Thyroid gland (tissue), 4 donors: ENCODE measurements at places on chromosomes 4 and X. TPM values are rescaled to one million over a fixed set of nuclear protein-coding genes. Genes with fewer than 3 reads are reported as not detected.
A peak's percentile ranks its signal among the peaks of the same experiment; 100 is the strongest.

The SPANXN3 gene
- not detected for total RNA-seq

The CCDC120 gene
- total RNA-seq: 6.0 TPM

The RNF212 gene
- 6.7 TPM for total RNA-seq

The PLS3 gene
- total RNA-seq: 238 TPM

The TREX2 gene
- not detected for total RNA-seq

The TNIP3 gene
- not detected for total RNA-seq

The POLN gene
- 3.3 TPM for total RNA-seq

The CXorf49 gene
- total RNA-seq: not detected

GRCh38 chr4:90122355-90122748 is 4.8 kb upstream of the CCSER1 start:
- H3K27me3 ChIP-seq: no peaks in the 10 kb centered on the region
- no peaks in the 10 kb centered on the region for H3K4me1 ChIP-seq
- H3K4me3 ChIP-seq: no peak overlapping the region
- no peak for DNase-seq
- no peak overlapping the region for H3K27ac ChIP-seq
- H3K36me3 ChIP-seq: no peaks in the 10 kb centered on the region

DNA sequence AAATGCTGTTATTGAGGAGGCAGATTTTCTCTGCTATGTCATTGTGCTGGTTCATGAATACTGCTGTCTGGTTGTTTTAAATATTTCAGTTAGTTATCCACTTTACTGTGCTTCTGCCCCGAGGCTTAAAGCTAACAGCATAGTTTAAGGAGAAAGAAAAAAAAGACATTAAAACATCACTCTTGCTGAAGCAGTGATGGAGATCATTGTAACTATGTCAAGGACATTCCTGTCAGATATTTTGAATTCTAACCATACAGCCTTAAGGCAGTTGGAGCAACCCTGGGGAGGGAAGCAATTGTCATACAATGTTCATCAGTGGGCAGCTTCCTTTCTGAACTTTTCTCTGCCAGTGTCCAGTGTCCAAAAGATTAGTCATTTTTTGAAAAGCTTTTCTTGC is 199.0 kb upstream of the DDX53 start:
- no peak overlapping the region for H3K27ac ChIP-seq
- no peaks in the 10 kb centered on the region for H3K4me1 ChIP-seq
- DNase-seq: no peak
- no peak overlapping the region for H3K4me3 ChIP-seq
- no peaks in the 10 kb centered on the region for H3K27me3 ChIP-seq

DNA sequence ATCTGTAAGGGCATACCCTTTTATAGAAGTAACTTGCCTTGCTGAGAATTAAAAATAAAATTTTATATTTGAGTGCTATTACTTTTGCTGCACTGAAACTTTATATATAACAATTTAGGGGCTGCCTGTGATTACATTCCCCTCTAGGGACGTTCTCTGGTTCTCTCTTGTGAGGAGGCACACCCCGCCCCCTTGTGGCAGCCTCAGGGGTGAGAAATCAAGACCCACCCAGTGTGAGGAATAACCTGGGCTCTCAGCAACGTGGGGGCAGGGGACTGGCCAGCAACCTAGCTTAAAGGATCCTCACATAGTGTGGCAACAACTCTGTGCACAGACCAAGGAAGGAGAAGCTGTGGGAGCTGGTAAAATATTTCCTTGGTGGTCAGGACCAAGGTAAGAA is 43.7 kb downstream of the MAGEA9 start:
- no peak overlapping the region for H3K27ac ChIP-seq
- peak; percentile 51 for DNase-seq
- no peaks in the 10 kb centered on the region for H3K27me3 ChIP-seq
- H3K36me3 ChIP-seq: no peaks in the 10 kb centered on the region
- no peaks in the 10 kb centered on the region for H3K4me1 ChIP-seq

DNA sequence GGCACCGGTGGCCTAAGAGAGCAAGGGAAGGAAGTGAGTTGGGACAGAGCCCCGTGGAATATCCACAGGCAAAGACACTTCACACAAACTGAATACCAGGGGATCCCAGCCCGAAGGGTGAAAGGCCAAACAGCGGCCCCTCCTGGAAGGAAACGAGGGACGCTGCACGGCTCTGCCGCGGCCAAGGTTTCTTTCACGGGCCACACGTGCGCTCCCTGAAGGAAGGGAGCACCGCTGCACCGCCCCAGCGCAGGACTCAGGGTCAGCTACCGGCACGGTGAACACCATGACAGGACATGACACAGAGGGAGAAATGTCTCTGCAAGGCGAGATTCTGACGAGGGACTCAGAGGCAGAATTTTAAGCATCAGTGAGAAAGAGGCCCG is 31.5 kb upstream of the GTPBP6 start:
- H3K4me3 ChIP-seq: no peak overlapping the region
- H3K4me1 ChIP-seq: no peaks in the 10 kb centered on the region
- no peaks in the 10 kb centered on the region for H3K27me3 ChIP-seq

DNA sequence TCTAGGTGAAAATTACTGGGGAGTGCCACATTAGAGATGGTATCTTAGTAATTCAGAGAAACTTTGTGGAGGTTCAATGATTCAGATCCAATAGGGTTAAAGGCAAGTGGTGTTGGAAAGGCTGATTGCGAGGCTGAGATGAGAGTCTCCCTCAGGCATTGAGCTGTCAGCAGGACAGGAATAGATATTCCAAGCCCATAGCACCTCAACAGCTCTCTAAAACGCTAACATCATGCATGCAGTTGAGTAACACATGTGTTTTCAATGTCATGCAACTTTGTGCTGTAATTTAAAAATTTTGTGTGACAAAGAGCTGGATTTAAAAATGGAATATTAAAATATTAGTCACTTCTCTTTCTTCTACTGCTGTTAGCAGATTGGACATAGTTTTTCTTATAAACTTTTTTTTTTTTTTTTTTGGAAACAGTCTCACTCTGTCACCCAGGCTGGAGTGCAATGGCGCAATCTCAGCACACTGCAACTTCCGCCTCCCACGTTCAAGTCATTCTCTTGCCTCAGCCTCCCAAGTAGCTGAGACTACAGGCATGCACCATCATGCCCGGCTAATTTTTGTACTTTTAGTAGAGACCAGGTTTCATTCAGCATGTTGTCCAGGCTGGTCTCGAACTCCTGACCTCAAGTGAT is 173.5 kb upstream of the C1QTNF7 start:
- no peaks in the 10 kb centered on the region for H3K36me3 ChIP-seq
- DNase-seq: no peak
- no peak overlapping the region for H3K27ac ChIP-seq
- no peaks in the 10 kb centered on the region for H3K27me3 ChIP-seq
- H3K4me3 ChIP-seq: no peak overlapping the region

DNA sequence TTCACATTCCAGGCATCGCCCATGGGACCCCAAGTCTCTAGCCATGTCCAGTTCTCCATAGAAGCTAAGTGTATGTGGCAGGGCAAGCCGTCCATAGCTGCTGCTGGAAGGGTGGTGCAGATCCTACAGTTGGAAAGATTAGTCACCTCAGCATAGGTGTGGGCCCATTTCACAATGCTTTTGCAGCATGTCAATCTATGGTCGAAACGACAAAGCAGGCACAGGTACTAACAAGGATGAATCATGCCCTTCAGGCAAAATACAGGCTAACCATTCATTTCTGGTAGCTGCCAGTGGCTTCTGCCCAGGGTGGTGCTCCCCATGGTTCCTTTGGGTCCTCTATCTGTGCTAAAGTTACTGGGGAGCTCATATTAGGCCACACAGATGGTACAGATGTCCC is 225.2 kb downstream of the ADGRL3 start:
- no peak overlapping the region for H3K4me3 ChIP-seq
- DNase-seq: no peak
- H3K27me3 ChIP-seq: no peaks in the 10 kb centered on the region
- no peaks in the 10 kb centered on the region for H3K36me3 ChIP-seq
- H3K4me1 ChIP-seq: no peaks in the 10 kb centered on the region
- no peak overlapping the region for H3K27ac ChIP-seq

DNA sequence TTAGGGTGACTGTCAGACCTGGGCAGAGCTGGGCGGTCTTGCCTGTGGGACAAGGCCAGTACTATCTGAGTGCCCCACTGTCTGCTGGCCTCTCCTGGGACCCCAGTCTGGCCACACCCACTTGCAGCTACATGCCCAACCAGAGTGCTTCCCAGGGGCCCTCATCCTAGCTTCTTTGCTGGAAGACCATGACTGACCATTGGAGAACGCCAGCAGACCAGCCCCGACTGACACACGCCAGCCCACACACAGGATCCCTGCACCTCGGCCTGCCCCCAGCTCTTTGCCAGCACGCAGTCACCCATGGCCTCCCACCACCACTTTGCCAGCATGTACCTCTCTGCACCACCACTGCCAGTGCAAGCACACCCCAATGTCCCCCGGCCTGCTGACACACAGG is 585.7 kb downstream of the ZNF674 start:
- H3K27me3 ChIP-seq: no peaks in the 10 kb centered on the region
- H3K27ac ChIP-seq: no peak overlapping the region
- H3K4me1 ChIP-seq: no peaks in the 10 kb centered on the region

DNA sequence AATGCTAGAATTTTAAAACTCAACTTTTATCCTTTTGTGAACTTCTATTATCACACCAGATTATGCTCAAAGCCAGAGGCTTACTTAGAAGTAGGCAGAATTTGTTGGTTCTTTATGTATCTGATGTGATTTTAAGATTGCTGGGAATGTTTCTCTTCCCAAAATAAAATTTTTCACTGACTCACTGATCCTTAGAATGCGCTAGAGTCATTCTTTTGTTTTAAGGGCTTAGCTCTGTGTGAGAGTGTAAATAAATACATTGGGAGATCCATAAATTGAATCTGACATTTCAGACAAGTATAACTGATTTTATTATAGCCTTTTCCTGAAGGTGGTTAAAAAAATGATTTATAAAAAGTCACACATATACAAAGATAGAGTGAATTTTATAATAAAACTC is 101.3 kb downstream of the LARP1B start:
- H3K27me3 ChIP-seq: no peaks in the 10 kb centered on the region
- no peak for DNase-seq
- H3K36me3 ChIP-seq: no peaks in the 10 kb centered on the region
- no peak overlapping the region for H3K27ac ChIP-seq
- no peaks in the 10 kb centered on the region for H3K4me1 ChIP-seq

- no peaks in the 10 kb centered on the region for H3K27me3 ChIP-seq
- no peak for DNase-seq
- no peaks in the 10 kb centered on the region for H3K4me1 ChIP-seq
- no peak overlapping the region for H3K4me3 ChIP-seq
- no peaks in the 10 kb centered on the region for H3K36me3 ChIP-seq
Measured at GRCh38 chr4:184090571-184090970, 127.1 kb downstream of the ENPP6 start.

GRCh38 chr4:146063143-146063542 is 112.4 kb upstream of the LSM6 start:
- H3K4me3 ChIP-seq: no peak overlapping the region
- H3K36me3 ChIP-seq: no peaks in the 10 kb centered on the region
- no peaks in the 10 kb centered on the region for H3K27me3 ChIP-seq
- DNase-seq: no peak
- no peaks in the 10 kb centered on the region for H3K4me1 ChIP-seq

GRCh38 chr4:45578874-45579273 is 545.0 kb downstream of the GABRG1 start:
- H3K27ac ChIP-seq: no peak overlapping the region
- no peaks in the 10 kb centered on the region for H3K27me3 ChIP-seq
- H3K4me1 ChIP-seq: no peaks in the 10 kb centered on the region
- no peak overlapping the region for H3K4me3 ChIP-seq
- no peaks in the 10 kb centered on the region for H3K36me3 ChIP-seq

DNA sequence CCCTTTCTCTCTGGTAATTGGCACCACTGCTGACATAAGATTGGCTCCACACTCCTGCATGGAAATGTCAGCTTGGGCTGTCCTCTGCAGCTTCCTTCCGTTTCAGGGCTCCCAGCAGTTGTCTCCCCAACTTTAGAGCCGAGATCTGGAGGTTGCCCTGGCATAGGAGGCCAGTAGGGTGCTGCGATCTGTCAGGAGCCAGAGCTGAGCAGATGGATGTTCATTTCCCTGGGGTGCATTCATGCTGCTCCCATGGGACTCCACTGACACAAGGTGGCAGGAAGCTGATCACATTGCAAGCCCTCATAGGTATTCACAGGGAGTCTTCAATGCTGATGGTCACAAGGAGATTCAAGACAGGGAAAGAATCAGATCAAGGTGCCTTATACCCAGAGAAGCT is 116.6 kb upstream of the RAI2 start:
- no peaks in the 10 kb centered on the region for H3K36me3 ChIP-seq
- H3K4me3 ChIP-seq: no peak overlapping the region
- no peak for DNase-seq
- no peaks in the 10 kb centered on the region for H3K27me3 ChIP-seq
- H3K4me1 ChIP-seq: no peaks in the 10 kb centered on the region

GRCh38 chr4:169540774-169541173 is 71.6 kb downstream of the NEK1 start:
- H3K27me3 ChIP-seq: no peaks in the 10 kb centered on the region
- H3K4me3 ChIP-seq: no peak overlapping the region
- H3K27ac ChIP-seq: no peak overlapping the region
- no peaks in the 10 kb centered on the region for H3K36me3 ChIP-seq

DNA sequence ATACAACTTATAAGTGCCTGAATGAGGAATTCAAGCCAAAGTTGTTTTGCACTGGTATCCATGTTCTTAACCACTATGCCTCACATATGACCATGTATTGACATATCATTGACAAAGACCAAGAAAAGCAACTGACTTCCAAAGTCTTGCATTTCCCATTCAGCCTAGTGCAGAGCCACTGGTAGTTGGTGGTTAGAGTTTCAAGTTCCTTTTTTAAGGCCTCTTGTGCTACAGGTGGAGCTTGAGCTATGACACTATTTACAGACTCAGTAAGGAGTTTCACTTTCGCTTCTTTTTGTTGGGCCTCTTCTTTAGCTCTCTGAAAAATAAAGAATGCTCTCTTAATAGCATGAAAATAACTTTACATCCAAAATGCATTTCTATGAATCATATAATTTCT is 763.0 kb downstream of the DMD start:
- H3K27ac ChIP-seq: no peak overlapping the region
- no peaks in the 10 kb centered on the region for H3K4me1 ChIP-seq
- H3K27me3 ChIP-seq: no peaks in the 10 kb centered on the region
- H3K4me3 ChIP-seq: no peak overlapping the region

DNA sequence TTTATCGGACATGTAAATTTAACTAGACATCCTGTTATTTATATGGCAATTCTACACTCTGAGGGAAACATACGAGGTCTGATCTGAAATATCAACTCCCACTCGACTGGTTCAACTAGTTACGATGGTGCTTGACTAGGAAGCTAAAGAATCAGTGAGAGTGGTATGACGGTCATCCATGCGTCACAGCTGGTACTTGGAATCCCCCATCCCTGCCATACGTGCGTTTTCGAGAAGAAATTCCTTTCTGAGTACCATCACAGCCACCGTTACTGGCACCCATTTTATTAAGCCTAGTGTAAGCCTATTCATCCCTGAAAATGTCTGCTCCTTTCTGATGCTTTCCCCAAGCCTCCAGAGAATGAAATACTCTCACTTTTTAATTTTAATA is 695 bp upstream of the PIGA start:
- no peak overlapping the region for H3K4me3 ChIP-seq
- H3K36me3 ChIP-seq: no peaks in the 10 kb centered on the region
- no peaks in the 10 kb centered on the region for H3K27me3 ChIP-seq
- H3K4me1 ChIP-seq: no peaks in the 10 kb centered on the region
- peak; percentile 39 for DNase-seq
- H3K27ac ChIP-seq: peak overlapping the region; percentile 83
